Mesendoderm (in vitro differentiated cells): ENCODE measurements at places on chromosomes 2 and 18.

DNA sequence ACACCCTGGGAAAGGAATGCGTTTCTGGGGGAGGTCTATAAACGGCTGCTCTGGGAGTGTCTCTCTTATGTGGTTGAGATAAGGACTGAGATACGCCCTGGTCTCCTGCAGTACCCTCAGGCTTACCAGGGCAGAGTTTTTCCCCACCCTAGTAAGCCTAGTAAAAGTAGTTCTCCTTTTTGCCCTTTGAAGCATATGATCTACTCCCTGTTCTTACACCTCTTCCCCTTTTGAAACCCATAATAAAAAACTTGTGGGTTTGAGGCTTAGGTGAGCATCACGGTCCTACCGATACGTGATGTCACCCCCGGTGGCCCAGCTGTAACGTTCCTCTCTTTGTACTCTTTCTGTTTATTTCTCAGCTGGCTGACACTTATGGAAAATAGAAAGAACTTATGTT is 97.4 kb downstream of the FSIP2 start:
- peak; percentile 12 for DNase-seq

- no peak for DNase-seq
Measured at GRCh38 chr18:68215931-68216330, 499.0 kb downstream of the TMX3 start.

DNA sequence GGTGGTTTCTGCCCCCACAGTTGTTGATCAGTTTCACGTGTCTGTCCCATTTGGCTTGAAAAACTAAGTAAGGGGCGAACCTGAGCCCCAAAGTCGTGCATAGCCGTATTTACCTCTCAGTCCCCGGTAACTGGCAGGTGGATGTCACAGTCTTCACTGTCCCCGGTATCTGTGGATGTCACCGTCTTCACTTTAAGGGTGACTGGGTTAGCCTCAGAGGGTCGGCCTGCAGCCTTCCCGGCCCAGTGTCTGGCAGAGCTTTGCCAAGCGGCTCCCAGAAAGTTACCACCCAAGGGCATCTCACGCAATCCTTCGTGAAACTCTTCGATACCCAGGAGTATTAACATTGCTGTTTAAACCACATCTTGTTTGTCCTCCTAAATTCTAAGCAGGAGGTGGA is 125.3 kb upstream of the CTDP1 start:
- no peak for DNase-seq

DNA sequence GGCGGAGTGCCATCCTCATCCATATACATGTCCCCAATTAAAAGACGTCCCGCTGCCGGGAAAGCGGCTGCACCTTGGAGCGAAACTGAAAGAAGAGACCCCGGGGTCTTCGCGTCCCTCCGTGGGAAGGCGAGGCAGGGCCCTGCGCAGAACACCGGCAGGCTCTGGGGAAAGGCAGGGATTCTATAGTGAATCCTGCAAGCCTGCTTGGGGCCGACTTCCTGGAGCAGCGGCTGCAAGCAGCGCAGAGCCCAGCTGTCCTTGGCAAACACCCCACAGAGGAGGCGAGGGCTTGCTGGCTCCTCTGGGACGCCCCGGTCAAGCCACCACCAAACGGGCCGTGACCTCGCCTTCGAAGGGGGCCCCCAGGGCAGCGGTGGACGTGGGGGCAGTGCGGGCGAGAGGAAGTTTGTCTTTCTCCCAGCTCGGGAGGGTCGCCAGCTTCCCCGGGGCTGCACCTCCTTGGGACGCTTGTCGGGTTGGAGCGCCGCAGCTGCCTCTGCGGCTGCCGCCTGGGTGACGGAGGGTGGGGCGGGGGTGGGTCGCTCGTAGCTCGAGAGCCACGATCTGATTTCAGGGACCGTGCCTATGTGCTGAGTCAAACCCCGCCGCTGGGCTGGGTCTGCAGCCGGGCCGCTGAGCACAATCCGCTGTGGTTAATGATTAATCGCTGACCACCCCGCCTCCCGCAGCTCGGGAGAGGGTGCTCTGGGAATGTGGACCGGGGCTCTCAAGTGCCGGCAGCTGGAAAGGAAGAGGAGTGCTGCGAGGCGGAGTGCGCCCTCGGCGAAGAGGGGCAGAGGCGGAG is 486 bp upstream of the GPR39 start:
- DNase-seq: peak; percentile 96

DNA sequence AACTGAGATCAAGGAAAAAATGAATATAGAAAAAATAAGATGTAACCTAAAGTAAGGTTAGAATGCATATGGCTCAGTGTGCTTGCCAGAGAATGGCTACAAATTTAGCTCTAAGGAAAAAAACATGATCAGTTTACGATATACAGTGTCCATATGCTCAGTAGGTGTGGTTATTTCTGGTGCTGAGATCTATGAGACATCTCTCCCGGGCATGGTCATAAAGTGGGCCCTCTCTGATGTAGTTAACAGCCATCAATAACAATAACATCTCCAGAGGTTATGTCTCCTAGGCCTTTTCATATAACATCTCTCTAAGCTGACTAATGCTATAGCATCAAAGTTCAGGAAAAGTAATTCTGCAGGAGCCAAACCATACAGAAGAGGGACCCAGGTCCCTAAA is 56.3 kb upstream of the UBE2E3 start:
- no peak for DNase-seq

- DNase-seq: no peak
Measured at GRCh38 chr18:37578182-37578678, 12.6 kb upstream of the CELF4 start.

GRCh38 chr18:13178976-13179375 is 39.6 kb upstream of the LDLRAD4 start:
- DNase-seq: no peak

DNA sequence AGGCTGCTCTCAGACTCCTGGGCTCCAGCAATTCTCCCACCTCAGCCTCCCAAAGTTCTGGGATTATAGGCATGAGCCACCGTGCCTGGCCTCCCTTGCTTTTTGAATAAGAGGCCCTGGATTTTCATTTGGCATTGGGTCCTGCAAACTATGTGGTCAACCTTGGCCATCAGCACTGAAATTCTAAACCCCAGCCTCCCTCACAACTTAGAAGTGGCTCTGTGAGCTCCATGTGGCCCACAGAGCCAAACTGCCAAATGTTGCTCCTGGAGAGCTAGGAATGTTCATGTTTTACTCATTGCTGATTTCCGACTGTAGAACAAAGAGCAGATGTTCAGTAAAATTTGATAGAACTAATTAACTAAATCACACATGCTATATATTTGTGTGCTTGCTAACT is 210.6 kb upstream of the AGAP1 start:
- no peak for DNase-seq
